ENCODE measurements at places on chromosomes 7 and 10.

DNA sequence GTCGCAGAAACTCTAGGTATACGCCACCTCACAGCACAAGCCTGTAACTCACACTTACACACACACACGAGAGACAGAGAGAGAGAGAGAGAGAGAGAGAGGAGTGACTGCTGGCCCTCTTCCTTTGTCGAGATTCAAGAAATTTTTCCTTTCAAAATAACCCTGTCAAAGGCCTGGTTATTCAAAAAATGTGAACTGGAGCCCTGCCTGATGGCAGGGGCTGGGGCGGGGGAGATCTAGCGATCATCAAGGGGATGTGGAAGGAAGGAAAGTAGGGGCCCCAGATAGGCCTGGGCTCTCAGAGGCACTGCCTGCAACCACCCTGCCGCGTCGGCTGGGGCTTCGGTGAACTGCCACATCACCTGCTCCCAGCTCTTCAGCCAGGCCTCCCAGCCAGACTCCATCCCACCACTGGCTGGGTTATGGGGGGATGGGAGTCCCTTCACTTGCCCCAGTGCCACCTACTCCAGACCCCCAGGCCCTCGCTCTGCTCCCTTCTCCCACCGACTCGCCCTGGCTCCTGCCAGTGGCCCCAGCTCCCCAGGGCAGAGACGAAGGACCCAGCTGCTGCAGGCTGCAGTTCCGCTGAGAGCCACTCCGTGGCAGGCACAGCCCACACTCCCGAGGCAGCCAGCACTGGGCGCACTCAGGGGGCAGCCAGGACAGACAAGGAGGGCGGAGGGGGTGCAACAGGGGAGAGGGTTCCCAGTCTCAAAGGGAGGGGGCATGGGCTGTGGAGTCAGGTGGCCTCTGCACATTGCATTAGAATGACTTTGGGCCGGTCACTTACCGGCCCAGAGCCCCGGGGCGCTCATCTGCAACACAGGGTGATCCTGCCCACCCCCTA lies 15.3 kb downstream of the KCNH2 start:
- DNase-seq = no peak

DNA sequence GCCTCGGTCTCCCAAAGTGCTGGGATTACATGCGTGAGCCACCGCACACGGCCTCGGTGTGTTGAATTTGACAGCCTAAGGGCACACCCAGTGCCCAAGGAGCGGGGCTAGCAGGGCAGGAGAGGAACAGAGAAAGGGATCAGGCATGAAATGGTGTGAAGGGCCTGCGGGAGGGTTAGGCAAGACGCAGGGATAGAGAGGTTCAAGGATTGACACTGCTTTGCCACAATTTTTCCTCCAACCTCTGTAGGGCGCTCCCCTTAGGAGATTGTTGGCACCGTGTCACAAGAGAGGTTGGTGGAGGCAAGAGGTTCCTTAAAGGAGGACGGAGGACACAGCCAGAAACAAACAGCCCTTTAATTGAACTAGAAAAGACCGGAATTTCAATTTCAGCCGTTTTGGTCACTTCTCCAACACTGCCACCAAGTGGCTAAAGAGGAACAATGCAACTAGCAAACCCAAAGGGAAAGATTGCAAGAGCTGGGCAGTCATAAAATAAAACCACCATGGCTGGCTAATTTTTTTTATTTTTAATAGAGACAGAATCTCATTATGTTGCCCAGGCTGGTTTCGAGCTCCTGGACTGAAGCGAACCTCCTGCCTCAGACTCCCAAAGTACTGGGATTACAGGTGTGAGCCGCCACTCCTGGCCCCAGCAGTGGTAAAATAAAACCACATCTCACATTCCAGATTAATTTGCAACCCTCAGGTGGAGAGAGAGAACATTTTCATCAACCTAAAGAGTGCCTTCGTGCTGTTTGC lies 6.9 kb upstream of the CREB3L2 start:
- peak; percentile 41 for DNase-seq

DNA sequence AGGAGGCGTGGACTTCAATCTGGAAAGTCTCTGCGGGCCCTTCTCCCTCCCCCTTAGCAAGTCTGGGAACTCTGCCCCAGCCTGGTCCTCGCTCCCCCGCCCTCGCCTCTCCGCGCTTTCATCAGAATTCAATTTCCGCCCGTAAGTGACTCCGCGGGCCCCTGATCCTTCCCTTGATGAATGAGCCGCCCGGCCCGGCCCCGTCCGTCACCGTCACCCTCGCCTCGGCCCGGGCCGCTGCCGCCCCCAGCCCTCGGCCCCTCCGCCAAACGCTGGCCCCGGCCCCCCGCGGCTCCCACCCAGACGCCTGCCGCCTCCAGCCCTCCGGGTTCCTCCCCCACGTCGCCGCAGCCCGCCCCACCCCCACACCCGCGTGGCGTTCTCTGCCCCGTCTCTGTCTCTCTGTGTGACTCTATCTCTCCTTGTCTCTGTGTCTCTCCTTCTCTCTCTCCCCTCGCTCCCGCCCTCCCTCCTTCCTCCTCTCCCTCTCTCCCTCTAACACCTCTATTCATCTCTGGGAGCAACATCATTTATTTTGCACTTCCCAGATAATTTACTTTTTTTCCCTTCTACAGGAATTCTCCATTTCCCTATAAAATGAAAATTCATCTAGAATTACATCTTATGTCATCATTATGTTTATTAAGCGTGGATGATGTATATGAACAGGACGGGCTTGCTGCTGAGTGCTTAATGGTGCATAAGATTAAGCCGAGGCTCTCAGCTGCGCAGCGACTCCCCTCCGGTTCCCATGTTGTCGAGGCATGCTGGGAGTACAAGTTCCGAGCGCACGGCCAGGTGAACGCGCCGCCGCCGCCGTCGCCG lies 91.2 kb upstream of the PAX2 start:
- no peak for DNase-seq

DNA sequence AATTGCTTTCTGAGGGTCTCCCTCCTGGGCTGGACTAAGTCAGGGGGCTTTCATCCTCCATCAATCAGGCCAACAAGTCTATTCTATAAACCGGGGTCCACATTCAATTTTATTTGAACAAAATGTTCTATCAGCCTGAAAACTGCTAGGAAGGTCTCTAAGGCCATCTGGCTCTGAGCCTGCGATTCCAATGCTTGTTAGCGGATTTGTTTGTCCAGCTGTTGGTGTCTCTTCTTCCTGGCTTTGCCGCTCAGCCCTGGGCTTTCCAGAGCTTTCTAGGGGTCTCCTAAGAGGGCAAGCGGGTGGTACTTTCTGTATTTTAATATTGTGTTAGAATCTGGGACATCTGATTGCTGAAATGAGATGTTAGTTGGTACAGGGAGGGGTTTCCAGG lies 136.7 kb downstream of the VIPR2 start:
- no peak for DNase-seq

DNA sequence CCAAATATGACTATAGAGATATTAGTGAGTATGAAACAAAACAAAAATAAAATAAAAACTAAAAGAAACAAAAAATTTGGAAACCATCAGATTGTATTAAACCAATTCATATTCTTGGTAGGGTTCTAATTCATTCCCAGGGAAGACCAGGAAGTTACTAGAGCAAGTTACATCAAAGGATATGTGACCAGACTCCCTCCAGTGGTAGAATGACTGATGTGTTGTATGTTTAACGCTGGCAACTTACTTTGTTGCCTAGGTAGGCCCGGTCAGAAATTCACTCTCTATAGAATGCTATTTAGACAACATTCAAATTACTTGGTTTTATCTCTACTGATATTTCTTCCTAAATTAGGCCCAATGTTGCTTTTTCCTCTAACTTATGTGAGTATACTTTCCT lies 5.2 kb downstream of the PHYHIPL start:
- DNase-seq = peak; percentile 34

- no peak for DNase-seq
Measured at GRCh38 chr10:34954142-34954541, 136.0 kb downstream of the CUL2 start.

GRCh38 chr7:91517201-91517785 lies 253.1 kb downstream of the FZD1 start:
- DNase-seq = no peak

- DNase-seq = no peak
Measured at GRCh38 chr10:86311906-86312305, 54.7 kb downstream of the GRID1 start.

GRCh38 chr10:20855398-20856038 lies 41.6 kb downstream of the NEBL start:
- no peak for DNase-seq

- no peak for DNase-seq
Measured at GRCh38 chr7:155886391-155887173, 74.3 kb upstream of the SHH start.

DNA sequence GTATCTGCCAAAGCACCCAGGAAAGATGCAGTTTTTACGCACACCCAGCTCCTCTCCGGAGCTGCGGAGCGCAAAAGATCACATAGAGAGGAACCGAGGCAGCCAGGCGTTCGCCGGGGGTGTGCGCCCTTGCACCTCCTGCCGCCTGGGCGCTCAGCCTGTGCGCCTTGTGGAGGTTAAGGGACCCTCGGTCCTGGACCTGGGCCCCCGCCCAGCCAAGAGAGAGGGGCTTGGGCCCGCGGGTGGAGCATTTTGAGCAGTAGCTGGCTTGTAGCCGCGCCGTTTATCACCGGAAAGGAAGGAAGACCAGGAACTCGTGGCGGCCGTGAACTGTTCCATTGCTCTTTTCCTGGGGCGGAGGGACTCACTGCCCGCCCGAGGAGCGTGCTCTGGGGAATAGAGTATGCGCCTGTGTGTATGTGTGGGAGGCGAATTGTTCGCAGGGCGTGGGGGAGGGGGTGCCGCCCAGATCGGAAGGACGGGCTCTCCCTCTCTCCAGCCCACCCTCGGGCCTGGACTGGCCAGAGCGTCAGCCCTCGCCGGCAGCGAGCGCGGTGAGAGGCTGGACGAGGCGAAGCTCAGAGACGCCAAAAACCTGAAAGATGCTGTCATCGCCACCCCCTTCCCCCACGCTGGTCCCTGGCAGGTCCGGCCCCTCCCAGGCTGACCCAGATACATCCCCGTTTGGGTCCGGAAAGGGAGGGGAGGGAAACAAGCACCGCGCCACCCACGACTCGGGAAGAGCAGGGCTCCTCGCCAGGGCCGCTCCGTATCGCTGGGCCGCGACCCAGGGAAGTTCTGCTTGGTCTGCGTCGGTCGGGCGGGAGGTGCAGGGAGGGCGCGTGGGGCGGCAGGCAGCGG lies 1.2 kb upstream of the WNT2 start:
- DNase-seq = peak; percentile 40

- no peak for DNase-seq
Measured at GRCh38 chr10:101295261-101295660, 58.7 kb upstream of the BTRC start.

DNA sequence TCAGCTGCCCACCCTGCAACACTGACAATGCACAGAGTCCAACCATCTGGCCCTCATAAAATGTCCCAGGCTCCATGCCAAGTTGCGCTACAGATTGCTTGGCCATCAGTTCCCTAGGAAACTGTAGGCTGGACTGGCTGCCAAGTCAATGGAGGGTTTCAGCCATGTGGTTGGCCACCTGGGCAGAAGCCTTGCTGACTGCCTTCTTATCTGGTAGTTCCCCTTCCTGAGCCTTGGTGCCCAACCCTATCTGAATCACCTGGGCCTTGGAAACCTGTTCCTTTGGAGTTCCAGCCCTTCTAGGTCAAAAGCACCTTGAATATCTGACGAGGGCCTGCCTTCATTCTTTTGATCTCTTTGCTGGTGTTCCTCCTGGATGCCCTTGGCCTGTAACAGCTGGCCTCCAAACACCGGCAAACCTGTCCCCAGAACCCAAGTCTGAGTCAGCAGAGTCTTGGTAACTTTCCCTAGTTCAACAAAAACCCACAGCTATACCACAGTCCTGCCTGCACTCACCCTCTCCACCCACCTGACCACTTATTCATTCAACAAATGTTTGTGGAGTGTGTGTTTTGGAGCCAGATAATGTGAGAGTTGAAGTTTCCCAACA lies 37.4 kb upstream of the KDM7A start:
- DNase-seq = no peak

DNA sequence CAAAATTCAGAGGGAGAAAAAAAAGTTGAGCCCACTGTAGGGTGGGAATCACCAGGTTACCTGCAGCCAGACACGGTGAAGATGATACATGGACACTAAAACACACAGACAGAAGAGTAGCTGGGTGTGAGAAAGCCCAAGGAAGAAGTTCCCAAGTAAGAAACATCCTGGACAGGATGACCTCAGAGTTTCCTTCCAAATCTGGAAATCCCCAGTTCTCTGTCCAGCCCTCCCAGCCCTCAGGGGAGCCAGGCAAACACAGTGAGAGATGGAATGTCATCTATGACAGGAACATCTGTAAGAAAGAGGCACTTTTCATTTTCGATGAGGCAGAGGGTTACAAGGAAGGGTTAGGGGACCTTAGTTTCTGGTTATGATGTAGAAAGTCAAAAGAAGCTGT lies 125.1 kb upstream of the LYZL1 start:
- DNase-seq = peak; percentile 56

DNA sequence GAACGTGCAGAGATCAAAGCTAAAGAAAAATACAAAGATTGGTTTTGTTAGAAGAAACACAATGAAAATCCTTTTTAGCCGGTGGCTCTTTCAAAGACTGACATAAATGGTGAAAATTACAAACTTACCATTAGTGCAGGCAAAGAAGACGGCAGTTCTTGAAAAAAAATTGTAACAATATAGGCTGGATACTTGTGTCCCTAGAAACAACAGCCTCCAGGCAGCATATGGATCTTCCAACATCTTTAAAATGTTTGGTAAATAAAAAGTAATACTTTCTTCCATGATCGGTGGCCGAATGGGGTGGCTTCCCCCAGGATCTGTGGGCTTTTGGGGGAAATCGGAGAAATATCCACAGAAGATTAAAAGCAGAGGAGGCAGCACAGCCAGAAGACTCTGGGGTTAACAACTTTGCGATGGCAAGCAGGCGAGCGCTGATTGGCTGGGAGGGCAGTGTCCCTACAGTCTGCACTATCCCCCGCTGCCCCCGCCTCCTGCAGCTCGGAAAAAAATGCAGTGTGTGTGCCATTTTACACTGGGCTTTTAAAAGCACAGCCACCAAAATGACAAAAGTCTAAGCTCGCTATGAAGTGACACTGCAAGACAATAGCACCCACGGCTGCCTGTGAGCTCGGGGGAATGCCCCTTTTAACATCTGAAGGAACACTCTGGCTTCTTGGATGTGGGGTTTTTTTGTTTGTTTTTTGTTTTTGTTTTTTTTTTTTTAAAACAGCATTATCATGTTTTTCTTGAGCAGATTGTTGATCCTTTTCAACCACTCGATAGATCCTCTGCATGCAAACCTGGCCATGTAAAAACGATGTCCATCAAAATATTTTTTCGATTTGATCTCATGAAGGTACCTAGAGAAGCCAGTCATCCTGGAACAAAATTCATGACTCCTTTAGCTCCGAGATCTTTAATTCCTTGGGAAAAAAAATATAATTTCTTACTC lies 31.7 kb upstream of the EPC1 start:
- DNase-seq = peak; percentile 73

GRCh38 chr7:55827577-55827976 lies 35.0 kb downstream of the SEPTIN14 start:
- no peak for DNase-seq

- DNase-seq = no peak
Measured at GRCh38 chr10:23432166-23432565, 6.7 kb upstream of the OTUD1 start.

GRCh38 chr7:132379292-132379691 lies 197.0 kb downstream of the PLXNA4 start:
- DNase-seq = no peak

DNA sequence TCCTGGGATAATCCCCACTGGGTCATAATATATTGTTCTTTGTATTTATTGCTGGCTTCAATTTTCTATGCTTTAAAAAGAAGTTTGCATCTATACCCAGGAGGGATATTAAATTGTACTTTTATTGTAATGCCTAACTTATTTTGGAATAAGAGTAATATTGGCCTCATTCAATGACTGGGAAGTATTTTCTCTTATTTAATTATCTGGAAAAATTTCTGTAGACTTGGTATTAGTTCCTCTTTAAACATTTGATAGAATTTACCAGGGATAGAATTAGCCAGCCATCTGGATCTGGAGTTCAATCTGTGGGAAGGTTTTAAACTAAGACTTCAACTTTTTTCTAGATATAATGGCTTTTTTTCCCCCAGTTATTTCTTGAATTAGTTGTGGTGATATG lies 115.2 kb upstream of the ZNF32 start:
- no peak for DNase-seq

Measured in GM04504 (cell line).